ENCODE measurements at places on chromosomes 2 and 18.
A peak's percentile ranks its signal among the peaks of the same experiment; 100 is the strongest.

GRCh38 chr2:161088658-161089350, 71.4 kb upstream of the TANK start:
- DNase-seq = no peak
- no peaks in the 10 kb centered on the region for H3K36me3 ChIP-seq
- H3K27me3 ChIP-seq = no peaks in the 10 kb centered on the region
- H3K4me1 ChIP-seq = no peaks in the 10 kb centered on the region
- H3K4me3 ChIP-seq = no peak overlapping the region

- H3K27me3 ChIP-seq = no peaks in the 10 kb centered on the region
- no peak overlapping the region for H3K27ac ChIP-seq
- no peaks in the 10 kb centered on the region for H3K36me3 ChIP-seq
- DNase-seq = no peak
Measured at GRCh38 chr2:105774781-105775337, 30.1 kb downstream of the NCK2 start.

DNA sequence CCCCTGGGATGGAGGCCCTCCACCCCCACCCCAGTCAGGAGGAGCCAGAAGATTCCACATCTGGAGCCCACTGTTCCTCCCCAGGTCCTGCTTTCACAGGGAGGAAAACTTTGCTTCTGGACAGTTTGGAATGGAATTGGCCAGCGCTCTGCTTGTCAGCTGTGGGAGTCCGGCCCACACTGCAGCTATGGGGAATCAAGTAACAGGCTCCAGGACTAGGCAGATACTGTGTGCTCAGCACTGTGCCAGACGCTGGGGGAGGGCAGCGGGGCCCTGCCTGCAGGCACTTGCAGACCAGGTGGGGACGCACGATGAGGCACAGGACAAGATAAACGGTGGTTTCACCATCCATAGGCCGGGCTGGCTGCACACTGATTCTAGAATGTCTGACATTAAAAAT, 114.0 kb downstream of the STPG4 start:
- peaks cover 40% of the 10 kb centered on the region for H3K4me1 ChIP-seq
- H3K27me3 ChIP-seq = no peaks in the 10 kb centered on the region
- DNase-seq = peak; percentile 35
- H3K27ac ChIP-seq = peak overlapping the region; percentile 67
- no peak overlapping the region for H3K4me3 ChIP-seq

- H3K27me3 ChIP-seq = no peaks in the 10 kb centered on the region
- no peak overlapping the region for H3K27ac ChIP-seq
- H3K4me3 ChIP-seq = no peak overlapping the region
- no peak for DNase-seq
- no peaks in the 10 kb centered on the region for H3K4me1 ChIP-seq
Measured at GRCh38 chr2:2260696-2261268, 70.3 kb downstream of the MYT1L start.

- H3K4me1 ChIP-seq = no peaks in the 10 kb centered on the region
- no peaks in the 10 kb centered on the region for H3K27me3 ChIP-seq
- no peak overlapping the region for H3K4me3 ChIP-seq
Measured at GRCh38 chr2:55973673-55974072, 50.1 kb upstream of the EFEMP1 start.

Measured in hepatocyte (in vitro differentiated cells).